Activated CD4-positive, alpha-beta T cell treated with anti-CD3 and anti-CD28 coated beads, Interleukin-2, amount 10 ng/mL, durations not matched to agents 24 days and 14 days (primary cell): ENCODE measurements at places on chromosomes 5 and 9. TPM values are rescaled to one million over a fixed set of nuclear protein-coding genes. Genes with fewer than 3 reads are reported as not detected.

The IPPK gene
- total RNA-seq = 13.5 and 15.6 TPM in 2 replicates

The VLDLR gene
- total RNA-seq = 6.4 and 7.3 TPM in 2 replicates

The LECT2 gene
- not detected in 2 replicates for total RNA-seq

The NOL6 gene
- total RNA-seq = 86.7 and 86.8 TPM in 2 replicates

The HMGCR gene
- 99.9 and 112 TPM in 2 replicates for total RNA-seq

The MLANA gene
- total RNA-seq = not detected in 2 replicates

The PCDHGB2 gene
- 0.63 and 0.97 TPM in 2 replicates for total RNA-seq

The OR1J2 gene
- total RNA-seq = not detected in 2 replicates

The HTR4 gene
- not detected in 2 replicates for total RNA-seq

The PDLIM4 gene
- 0.72 and 0.78 TPM in 2 replicates for total RNA-seq

The CLIC3 gene
- total RNA-seq = not detected in 2 replicates

The SPATA31A6 gene
- total RNA-seq = not detected in 2 replicates

The ARHGEF37 gene
- 1.5 and 1.8 TPM in 2 replicates for total RNA-seq

The ZFP37 gene
- 0.30 and 0.33 TPM in 2 replicates for total RNA-seq

The IFNA13 gene
- total RNA-seq = not detected in 2 replicates

The GHR gene
- total RNA-seq = not detected in 2 replicates

The C5orf58 gene
- total RNA-seq = not detected in 2 replicates

The MYMK gene
- not detected in 2 replicates for total RNA-seq

The GFRA3 gene
- total RNA-seq = not detected in 2 replicates

The PCDHGB4 gene
- total RNA-seq = 0.21 TPM in 2 replicates

The WDR70 gene
- 45.0 and 48.9 TPM in 2 replicates for total RNA-seq

The HK3 gene
- total RNA-seq = 0.21 and 0.85 TPM in 2 replicates

The PFN3 gene
- not detected in 2 replicates for total RNA-seq

The PLCXD3 gene
- total RNA-seq = not detected in 2 replicates

The TMEM174 gene
- not detected in 2 replicates for total RNA-seq

The EPB41L4B gene
- total RNA-seq = 1.2 and 1.5 TPM in 2 replicates

The TRIM7 gene
- total RNA-seq = 2.7 TPM in 2 replicates

The CAAP1 gene
- 19.9 and 23.1 TPM in 2 replicates for total RNA-seq

The RPP25L gene
- total RNA-seq = 34.8 and 36.1 TPM in 2 replicates

The CMYA5 gene
- total RNA-seq = 0.12 and 0.14 TPM in 2 replicates

The FNBP1 gene
- 245 TPM in 2 replicates for total RNA-seq

The ACER2 gene
- 0.96 and 1.3 TPM in 2 replicates for total RNA-seq

The FAM151B gene
- total RNA-seq = 0.23 TPM in 1 of 2 replicates, not detected in the other

The GRXCR2 gene
- not detected in 2 replicates for total RNA-seq

The TMEM252 gene
- not detected in 2 replicates for total RNA-seq

The SLC46A2 gene
- total RNA-seq = not detected in 2 replicates

The IL31RA gene
- 0.63 and 0.92 TPM in 2 replicates for total RNA-seq

The FREM1 gene
- not detected in 2 replicates for total RNA-seq

The PCDHGB3 gene
- 0.40 and 0.49 TPM in 2 replicates for total RNA-seq
